ENCODE measurements at places on chromosomes 5 and 9.
A peak's percentile ranks its signal among the peaks of the same experiment; 100 is the strongest.

DNA sequence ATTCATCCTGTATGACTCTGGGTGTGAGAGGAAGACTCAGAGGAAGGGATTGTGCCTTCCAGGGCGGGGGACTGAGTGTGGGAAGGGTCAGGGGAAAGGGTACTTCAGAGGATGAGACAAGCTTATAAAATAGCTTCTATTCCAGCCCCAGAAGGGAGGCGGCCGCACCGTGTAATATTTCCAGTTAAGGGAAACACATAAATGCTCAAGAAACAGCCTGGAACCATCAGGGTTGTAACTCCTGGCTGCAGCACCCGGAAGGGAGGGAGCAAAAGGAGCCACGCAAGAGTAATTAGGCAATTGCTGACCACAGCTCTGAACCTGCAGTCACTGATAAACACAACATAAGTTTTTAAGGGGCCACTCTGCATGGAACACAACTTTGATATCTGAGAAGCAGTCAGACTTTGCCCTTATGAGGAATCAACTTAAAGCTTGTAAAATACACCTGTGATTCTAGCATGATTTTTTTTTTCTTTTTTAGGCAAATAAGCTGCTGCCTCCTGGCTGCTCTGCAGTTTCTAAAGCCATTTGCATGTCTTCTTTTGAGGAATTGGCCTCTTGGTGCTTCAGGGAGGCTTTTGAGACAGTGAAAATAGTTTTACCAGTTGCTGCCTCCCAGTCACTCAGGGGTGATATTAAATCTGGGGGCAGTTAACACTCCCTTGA, 382.7 kb downstream of the ENC1 start:
- DNase-seq: no peak

GRCh38 chr9:127586537-127586936, 25.5 kb upstream of the STXBP1 start:
- DNase-seq: no peak

DNA sequence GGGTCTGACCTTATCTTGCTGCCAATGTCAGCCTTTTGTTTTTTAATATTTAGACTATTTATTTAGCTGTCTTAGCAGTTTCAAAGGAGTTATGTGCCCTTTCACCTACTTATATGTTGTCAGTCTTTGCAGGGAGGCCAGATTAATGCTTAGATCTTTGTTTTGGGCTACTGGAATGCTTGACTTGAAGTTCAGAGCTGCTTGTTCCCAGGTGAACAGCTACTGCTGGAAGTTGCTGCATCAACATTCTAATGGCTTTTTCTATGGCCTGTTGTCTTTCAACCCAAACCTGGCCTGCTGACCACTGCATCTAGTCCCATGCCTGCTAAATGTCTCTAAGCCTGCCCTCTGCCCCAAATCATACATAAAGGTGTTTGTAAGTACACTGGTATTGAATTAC, 3.0 kb downstream of the SLC22A5 start:
- DNase-seq: no peak

DNA sequence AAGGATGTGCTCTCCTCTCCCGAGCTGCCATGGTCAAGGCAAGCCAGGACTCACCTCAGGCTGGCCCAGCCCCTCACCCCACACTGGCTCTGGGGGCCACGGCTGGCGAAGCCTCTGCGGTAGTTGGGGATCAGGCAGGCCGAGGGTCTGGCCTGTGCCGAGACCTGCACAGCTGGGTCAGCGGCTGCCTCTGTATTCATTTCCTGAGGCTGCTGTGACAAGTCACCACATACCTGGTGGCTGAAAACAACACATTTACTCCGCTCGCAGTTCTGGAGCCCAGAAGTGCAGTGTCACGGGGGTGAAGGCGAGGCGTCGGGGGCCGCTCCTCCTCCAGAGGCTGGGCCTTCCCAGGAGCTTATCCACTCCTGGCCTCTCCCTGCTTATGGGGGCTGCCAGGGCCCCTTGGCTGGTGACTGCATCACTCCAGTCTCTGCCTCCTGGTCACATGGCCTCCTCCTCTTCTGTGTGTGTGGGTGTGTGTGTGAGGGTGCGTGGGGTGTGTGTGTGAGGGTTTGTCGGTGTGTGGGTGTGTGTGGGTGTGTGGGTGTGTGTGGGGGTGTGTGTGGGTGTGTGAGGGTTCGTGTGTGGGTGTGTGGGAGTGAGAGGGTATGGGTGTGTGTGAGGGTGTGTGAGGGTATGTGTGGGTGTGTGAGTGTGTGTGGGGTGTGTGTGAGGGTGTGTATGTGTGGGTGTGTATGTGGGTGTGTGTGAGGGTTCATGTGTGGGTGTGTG, 3.2 kb upstream of the SCGB3A1 start:
- peak; percentile 41 for DNase-seq

GRCh38 chr5:143033535-143034250, 263.5 kb downstream of the ARHGAP26 start:
- DNase-seq: no peak

- no peak for DNase-seq
Measured at GRCh38 chr5:107919969-107920368, 249.2 kb upstream of the EFNA5 start.

- no peak for DNase-seq
Measured at GRCh38 chr5:146101646-146102045, 3.7 kb downstream of the PLAC8L1 start.

GRCh38 chr9:97852001-97852398, 1.0 kb upstream of the FOXE1 start:
- peak; percentile 80 for DNase-seq

DNA sequence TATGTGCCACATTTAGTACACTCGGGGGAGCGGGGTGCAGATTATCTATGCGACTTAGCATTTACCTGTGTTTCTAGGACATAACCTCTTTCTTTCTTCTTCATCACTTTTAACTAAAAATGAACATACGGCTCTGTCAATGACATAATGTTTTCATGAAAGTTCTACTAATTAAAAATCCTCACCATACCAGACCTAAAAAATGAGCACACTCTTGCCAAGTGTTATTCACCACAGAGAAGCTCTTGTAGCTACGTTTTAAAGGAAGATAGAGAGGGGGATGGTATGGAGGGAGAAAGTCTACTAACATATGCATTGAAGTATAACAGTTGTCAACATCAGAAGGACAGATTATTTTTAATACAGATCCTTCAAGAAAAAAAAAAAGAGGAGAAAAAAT, 1.6 kb downstream of the CDH10 start:
- DNase-seq: no peak

GRCh38 chr9:124292696-124293593, 35.2 kb downstream of the NEK6 start:
- DNase-seq: no peak

GRCh38 chr5:76821136-76821535, 2.3 kb downstream of the F2RL1 start:
- DNase-seq: no peak

GRCh38 chr5:37900692-37901091, 60.9 kb upstream of the GDNF start:
- DNase-seq: no peak

- no peak for DNase-seq
Measured at GRCh38 chr9:101840694-101841188, 102.3 kb upstream of the GRIN3A start.

- no peak for DNase-seq
Measured at GRCh38 chr9:110255034-110255462, 1.3 kb downstream of the TXN start.

GRCh38 chr9:108709997-108710396, 145.8 kb downstream of the ACTL7B start:
- no peak for DNase-seq

DNA sequence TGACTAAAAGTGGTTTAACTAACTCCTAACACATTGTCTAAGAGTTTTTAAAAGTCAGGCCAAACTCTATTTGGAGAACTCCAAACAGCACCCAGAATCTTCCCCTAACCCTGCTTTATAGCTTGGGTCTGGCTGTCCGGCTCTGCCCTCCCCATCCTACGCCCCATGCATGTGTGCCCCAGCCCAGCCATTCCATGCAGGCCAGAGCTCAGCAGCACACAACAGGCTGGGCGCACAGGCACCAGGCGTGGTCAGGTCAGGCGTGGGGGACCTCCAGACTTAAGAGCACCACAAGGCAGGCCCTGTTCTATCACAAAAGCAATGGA, 31.1 kb downstream of the SHB start:
- no peak for DNase-seq

- DNase-seq: no peak
Measured at GRCh38 chr5:50593681-50594080, 72.8 kb upstream of the PARP8 start.

GRCh38 chr9:129281506-129282145, 103.6 kb upstream of the IER5L start:
- no peak for DNase-seq

DNA sequence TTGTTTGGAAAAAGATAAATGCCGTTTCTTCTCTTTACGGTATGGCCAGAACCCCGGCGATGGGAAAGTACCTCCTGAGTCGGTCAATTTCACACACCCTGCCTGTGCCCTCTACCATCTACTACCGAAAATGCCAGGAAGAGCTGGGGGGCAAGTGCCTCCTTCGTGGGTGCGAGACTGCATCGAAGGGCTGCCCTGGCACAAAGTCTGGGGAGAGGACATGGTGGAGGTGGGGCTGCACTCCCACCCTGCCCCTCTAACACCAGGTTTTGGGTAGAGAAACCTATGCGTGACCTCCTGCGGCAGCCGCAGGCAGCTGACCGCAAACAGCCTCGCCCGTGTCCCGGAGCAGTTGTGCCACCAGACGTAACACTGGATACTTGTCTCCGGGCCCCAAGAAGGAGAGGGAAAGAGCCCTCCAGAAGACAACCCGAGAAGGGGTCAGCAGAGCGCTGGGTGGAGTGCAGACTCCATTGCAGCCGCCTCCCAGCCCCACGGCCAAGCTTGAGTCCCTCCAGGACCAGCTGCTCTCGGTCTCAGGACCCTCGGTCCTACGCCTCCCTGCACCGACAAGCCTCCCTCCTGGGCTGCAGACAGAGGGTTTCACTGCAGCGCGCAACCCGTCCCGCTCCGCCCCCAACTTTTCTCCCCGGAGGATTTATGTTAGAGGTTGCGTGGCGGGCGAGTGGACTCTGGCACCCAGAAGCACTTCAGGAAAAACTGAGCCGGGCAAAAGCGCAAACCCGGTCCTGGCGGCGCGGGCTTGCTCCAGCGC, 823 bp upstream of the PRDM6 start:
- DNase-seq: peak; percentile 75

DNA sequence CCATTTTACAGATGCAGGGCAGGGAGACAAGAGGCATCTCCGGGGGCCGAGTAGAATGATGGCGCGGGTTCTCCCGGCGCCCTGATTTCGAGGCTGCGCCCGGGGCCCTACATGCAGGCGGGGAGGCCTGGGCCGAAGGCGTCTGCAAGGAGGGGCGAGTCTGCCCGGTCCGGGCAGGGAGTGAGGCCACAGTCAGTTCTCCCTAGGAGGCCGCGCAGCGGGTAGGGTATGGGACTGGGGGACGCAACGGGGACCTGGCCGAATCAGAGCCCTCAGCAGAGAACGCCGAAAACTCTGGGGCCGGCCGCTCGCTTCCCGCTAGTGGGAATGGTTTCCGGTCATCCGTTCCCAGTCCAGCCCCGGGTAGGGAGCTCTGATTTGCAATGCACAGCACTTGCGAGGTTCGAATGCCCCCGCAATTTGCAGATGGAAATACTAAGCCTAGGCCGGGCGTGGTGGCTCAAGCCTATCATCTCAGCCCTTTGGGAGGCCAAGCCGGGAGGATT, 6.4 kb downstream of the TLX3 start:
- peak; percentile 74 for DNase-seq

- DNase-seq: no peak
Measured at GRCh38 chr9:127166651-127167524, 44.5 kb upstream of the ANGPTL2 start.

DNA sequence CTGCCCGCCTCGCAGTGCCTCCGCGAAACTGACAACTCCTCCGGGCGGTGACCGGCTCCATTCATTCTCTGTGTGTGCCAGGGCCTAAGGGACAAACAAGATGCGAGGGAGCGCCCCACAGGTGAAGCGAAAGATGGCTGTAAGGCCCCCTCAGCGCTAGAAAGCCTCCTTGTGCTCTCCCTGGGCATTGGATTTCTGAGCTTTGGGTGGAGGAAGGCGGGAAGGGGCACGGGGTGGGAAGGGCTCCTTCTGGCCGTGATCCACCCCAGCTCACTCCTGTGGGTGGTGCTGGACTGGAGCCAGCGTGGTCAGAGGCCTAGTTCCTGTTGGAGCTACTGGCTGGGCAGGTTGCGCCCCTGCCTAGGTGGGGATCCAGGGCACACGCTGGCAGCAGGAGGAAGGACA, 943 bp downstream of the GALNT12 start:
- peak; percentile 49 for DNase-seq

GRCh38 chr5:179420476-179420875, 75.2 kb upstream of the ADAMTS2 start:
- no peak for DNase-seq

DNA sequence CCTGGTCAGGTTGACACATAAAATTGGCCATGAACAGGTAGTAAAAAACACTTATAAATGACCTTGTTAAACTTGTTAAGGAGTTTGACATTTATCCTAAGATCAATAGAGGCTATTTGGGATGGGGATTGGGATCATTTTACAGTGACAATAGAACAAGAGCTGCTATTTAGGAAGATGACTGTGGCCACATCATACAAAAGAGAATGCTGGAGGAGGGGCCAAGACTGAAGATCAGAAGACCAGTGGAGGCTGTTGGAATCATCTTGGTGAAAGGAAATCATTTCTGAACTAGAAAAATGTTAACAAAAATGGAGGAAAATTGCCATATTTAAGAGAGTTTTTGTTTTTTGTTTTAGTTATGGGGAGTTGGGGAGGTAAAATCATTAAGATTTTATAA, 304.8 kb upstream of the TLE4 start:
- no peak for DNase-seq

- DNase-seq: peak; percentile 75
Measured at GRCh38 chr5:171520300-171521174, 101.1 kb downstream of the FGF18 start.

DNA sequence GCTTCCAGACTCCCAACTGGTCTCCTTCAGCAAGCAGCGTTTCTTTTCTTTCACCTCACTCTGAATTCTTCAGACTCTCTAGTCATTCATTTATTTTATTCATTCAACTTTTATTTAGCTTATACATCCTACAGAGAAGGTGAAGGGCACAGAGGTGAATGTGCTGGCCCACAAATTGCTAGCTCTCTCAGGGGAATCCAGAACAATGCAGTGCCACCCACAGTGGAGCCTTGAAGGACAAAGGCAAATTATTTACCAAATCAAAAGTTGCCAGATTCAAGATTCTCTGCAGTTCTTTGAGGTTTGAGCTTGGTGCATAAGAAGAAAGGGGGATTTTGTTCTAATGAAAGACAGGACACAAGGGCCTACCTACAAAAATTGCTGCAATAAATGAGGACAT, 29.7 kb downstream of the GRIA1 start:
- no peak for DNase-seq

DNA sequence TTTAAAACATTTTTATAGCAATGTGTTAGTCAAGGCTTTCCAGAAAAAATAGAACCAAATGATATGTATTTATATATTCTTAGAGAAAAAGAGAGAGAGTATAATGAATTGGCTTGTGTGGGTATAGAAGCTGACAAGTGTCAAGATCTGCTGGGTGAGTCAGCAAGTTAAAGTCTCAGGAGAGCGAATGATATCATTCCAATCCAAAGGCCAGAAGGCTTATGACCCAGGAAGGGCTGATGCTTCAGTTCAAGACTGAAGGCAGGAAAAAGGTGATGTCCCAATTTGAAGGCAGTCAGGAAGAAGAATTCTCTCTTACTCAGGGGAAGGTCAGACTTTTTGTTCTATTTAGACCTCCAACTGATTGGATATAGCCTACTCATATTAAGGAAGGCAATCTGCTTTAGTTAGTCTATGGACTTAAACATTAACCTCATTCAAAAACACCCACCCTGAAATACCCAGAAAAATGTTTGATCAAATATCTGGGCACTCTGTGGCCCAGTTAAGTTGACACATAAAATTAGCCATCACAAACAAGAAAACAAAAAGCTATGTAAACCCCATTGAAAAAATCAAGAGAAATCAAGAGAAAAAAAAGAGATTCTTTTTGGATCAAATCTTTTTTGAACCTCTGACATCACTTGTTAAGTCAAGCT, 189.6 kb downstream of the PIK3R1 start:
- no peak for DNase-seq

All from H1 (cell line).